ENCODE measurements at places on chromosomes 11 and 22.

DNA sequence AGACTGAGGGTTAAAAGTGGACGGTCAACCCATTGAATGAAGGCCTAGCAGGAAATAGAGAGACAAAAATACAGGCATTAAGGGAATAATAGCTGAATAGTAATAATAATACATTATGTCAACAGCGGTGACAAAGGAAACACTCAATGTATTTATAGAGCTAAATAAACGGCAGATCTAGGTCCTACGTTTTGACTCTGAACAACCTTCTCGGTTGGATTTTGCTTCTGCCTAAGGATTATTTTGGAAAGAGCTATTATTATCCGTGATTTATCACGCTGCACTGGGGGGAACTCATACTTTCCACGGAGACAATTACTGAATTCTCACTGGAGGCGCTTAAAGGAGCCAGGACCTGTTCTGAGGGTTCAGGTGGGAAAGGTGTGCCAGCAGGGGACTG lies 118.2 kb upstream of the KIRREL3 start:
- no peak for DNase-seq

DNA sequence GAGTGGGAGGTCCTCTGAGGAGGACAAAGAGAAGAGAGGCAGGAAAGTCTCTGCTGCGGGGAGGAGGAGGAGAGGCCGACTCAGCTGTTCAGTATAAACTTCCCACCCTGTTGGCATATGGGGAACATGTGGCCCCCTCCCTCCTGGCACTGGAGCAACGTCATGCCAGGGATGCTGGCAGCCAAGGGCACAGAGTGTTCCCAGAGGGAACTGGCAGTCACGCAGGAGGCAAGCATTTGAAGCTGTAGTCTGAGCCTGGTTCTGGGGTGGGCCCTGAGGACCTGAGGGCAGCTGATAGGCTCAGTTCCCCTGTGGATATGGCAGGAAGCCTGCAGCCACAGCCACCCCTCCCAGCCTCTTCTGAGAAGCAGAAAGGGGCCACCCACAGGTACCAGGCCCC lies 67.1 kb upstream of the TSPAN18 start:
- DNase-seq = no peak

DNA sequence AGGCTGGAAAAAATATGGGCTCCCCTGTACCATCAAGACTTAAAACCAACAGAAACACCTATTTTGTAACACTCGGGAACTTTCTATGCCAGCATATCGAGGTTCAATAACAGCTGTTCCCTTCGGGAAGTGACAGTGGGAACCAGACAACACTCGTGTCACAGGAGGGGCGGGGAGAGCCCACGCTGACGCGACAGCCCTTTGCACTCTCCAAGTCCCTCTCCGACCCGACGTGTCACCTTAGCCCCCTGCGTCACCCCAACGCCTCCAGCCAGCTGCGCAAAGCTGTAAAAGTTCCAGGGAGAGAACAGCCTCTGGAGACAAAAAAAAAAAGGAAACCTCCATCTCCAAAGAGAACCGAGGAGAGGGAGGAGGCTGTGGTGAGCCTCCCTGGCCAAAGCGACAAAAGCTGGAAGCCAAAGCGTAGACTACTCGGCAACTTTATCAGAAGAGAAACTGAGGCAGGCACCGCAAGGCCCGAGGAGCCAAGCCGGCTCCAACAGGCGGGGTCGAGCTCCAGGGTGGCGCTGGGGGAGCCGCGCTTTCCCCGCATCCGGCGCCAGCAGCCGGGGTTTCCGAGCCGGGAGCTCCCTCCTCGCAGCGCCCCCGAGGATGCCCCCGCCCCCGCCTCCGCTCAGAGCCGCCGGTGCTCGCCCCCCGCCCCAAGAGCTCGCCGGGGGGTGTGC lies 751 bp downstream of the ARFGAP3 start:
- DNase-seq = peak; percentile 56

- no peak for DNase-seq
These were observed 18.8 kb upstream of the SUN2 start for GRCh38 chr22:38774496-38775166.

DNA sequence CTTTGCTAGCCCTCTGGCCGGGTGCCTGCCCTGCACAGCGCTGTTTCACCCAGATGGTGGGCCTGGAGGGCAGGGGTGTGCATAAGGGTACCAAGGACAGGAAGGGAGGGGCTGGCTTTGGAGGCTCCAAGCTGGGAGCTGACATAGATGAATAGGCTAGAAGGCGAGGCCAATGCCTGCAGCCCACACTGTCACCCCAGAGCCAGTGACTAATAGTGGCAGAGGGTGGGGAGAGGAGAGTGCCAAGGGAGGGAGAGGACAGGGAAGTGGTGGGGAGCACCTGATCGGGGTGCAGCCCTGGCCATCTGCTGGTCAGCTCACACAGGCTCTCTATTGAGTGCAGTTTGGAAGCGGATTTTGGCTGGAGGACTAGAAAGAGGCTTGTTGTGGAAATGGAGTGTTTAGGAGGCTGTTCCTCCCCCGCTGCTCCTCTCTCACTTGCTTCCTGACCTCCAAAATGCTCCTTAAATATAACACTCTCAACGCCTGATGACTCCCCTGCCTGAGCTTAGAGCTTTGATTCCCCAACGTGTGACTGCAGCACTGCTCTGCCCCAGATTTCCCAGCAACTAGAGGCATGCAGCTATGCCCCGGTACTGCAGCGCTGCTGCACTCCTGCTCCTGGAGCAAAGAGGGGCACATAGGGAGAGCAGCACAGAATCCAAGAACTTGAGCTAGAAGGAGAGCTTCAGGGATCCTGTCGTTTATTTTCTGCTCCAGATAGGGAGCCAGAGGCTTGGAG lies 89.2 kb downstream of the GRAMD1B start:
- no peak for DNase-seq
